ENCODE measurements at places on chromosomes 16 and 17.

GRCh38 chr17:36992701-36993100 is 43.9 kb downstream of the AATF start:
- no peak for DNase-seq

DNA sequence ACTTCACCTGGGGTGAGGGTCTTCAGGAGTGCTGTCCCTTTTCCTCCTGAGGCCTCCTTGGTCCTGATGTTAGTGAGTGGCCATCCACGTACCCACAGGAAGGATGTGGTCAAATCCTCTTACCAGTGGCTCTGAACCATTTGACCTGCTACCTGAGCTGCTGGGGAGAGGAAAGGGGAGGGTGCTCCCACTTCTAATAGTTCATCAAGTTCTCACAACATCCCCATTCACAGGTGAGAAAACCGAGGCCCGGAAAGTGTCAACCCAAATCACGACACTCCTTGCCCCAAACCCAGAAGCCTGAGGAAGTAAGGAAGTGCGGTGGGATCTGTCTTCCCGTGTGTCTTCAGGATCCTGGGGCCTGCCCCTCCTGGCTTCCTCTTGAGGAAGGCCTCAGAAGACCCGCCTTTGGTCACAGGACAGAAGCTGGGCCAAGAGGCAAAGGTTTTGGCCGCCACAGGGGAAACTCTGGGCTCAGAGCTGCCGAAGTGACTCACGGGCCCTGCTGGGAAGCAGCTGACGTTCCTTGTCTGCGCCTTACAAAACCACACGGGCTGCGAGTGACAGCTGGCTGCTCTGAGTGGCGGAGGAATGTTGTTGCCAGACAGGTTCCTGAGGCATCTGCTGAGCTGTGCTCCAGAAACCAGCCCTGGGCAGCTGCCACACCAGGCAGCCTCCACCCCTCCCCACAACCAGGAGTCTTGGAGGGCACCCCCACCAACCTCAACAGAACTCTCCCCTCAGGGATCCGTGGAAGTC is 13.9 kb upstream of the KIFC3 start:
- peak; percentile 86 for DNase-seq

DNA sequence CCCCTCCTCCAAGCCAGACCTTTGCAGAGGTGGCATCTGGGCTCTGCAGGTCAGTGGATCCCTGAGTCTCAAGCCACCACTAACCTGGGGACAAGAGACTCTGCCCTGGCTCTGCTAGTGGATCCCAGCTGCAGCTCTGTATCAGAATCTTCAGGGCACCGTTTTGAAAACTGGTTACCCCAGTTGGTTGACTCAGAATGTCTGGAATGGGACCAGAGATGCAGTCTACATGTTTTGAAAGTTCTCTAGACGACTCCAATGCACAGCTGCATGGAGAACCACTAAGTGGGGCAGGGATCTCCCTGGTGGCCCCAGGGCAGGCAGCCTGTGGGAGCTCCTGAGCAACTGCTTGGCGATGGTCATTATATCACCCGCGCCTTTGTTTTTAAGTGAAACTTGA is 34.1 kb upstream of the ADORA2B start:
- DNase-seq: no peak

DNA sequence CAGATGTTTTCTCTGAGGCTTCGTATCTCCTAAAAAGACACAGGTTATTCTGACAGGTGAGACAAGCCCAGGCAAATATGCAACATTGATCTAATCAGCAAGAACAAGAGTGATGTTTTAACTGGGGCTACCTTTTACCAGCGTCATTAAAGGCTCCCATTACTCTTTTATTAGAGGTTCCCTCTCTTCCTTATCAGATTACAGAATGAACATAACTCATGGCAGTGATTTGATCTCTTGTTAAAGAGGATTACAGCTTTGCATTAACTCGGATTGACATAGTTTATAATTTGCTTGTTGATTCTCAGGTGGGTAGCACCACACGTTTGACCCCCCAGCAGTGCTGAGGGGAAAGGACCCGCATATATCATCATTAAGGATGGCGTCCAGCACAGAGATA is 90.5 kb downstream of the AATF start:
- no peak for DNase-seq

GRCh38 chr16:19968891-19969683 is 84.4 kb upstream of the GPRC5B start:
- no peak for DNase-seq

GRCh38 chr16:83392743-83393142 is 415.0 kb upstream of the HSBP1 start:
- DNase-seq: no peak

DNA sequence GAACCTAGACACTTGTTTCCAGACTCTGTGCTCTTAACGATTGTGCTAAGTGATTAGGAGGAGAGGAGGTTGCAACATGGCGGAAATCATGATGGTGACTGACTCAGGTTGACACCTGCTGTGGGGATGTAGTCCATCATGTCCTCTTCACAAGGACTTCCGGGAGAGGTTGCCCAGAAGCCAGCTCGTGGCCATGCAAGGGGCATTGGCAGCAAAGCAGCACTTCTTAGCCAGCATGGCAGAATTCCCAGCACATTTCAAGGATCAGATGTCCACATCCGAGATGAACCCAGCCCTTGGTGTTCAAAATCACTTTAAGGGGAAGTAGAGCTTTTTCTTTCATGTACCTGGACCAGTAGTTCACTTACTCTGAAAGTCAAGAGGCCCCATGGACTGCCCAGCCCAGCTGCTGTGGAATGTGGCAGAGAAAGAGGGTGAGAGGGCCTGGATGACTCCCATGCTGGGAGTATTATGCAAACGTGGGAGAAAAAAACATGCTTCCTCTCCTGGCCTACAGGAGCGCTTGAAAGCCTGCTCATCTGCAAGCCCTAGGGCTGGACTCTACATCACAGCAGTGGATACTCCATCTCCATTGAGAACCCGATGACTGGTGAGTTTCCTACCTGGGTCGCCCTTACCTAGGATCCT is 65.5 kb downstream of the IRX6 start:
- DNase-seq: no peak

- DNase-seq: no peak
Measured at GRCh38 chr17:66412857-66413558, 110.6 kb downstream of the PRKCA start.

DNA sequence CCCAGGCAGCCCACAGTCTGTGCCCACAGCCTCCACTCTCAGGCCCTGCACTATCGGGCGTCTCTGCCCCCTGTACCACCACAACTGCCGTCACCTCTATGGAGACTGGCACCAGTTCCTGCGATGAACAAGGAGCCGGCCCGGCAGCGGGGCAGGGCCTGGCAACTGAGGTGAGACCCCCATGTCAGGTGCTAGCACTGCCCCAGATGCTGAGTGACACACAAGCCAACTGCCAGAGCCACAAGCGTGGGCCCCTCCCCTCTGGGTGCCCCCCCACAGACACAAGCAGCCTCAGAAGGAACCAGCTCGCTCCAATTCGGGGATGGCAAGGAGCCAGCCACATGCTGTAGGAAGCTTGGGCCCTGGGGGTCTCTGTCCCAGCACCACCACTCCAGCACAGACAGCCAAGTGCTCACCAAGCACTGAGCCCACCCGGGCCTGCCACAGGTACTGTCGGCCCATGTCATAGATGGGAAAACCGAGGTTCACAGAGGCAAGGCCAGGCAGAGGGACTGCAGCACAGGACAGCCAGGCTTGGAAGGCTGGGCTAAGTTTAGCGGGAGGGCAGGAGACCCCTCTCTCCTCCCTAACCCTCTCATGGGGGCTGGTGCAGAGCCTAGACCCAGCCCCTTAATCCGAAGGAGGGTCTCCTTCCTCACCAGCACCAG is 1.5 kb upstream of the PVALEF start:
- no peak for DNase-seq

DNA sequence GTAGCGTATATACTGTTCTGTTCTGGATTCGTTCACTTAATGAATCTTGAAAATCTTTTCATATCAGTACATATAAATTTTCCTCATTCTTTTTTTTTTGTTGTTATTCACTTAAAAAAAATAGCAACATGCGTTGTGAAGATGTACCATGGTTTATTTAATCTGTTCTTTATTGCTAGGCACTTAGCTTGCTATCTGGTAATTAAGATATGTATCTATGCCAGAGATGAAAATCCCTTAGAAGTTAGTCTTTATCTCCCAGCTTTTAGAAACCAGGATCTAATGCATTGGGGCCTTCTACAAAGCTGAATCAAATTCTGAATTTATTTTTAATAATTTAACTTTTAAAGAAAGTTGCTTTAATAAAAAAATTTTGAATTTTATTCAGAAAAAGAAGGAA is 13.0 kb upstream of the DNAJA2 start:
- DNase-seq: no peak

DNA sequence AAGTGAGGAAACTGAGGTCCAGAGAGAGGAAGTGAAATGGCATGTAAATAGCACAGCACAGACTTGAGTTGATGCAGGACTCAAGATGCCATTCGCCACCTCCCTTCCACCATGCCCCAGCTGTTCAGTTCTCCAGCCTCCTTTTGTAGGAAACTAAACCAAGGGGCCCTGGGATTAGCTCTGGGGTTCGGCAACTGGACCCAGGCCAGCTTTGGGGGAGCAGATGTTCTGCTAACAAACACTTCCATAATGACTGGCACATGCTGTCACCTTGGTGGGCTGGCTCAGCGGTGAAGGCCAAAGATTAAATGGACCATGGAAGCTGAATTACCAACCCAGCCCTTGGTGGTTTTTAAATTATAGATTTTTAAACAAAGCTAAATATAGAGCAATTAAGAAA is 77.0 kb downstream of the IRX6 start:
- no peak for DNase-seq

DNA sequence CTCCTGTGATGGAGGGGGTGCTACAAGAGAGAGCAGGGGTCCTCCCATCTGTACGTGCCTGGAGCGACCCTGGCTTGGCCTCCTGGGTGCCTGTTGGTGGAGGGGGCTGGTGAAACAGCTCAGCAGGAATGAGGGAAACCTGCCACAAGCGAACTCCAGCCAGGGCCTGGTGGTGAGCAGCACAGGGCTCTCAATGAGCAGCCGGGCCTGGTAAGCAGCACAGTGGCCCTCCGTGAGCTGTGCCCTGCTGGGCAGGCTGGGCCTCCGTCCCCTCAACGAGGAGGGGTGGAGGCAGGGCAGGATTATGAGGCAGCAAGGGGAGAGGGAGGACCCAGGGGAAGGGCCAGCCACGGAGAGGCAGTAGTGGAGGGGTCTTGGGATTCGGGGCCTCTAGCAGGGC is 101.9 kb downstream of the SDK2 start:
- DNase-seq: no peak

GRCh38 chr17:81037026-81037797 is 2.3 kb downstream of the BAIAP2 start:
- DNase-seq: no peak

GRCh38 chr16:22400900-22401299 is 26.5 kb upstream of the CDR2 start:
- DNase-seq: peak; percentile 16

- DNase-seq: no peak
Measured at GRCh38 chr17:33933576-33933975, 321.5 kb upstream of the CCL2 start.

DNA sequence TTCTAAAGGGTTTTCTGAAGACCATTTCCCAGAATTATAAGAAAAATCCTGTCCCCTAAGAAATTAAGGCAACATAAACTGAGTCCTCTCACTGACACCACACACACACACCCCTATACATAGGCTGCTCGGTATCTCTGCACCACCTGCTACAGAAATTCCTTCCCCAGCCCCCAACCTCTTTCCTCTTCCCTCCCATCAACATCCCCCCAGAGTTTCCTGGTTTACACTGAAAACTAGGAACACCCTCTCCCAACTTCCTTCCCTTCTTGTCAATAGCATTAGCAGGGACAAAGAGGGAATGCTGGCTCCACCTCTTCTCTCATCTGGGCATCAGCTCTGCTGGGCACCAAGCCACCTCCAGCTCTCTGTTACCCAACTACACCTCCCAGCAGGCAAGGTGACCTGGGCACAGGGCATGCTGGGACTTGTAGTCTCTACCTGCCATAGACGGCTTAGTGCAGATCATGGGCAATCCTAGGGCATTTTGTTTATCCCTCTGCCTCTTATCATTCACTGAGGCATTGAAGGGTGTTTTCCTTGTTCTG is 15.7 kb downstream of the CAVIN1 start:
- DNase-seq: peak; percentile 90

DNA sequence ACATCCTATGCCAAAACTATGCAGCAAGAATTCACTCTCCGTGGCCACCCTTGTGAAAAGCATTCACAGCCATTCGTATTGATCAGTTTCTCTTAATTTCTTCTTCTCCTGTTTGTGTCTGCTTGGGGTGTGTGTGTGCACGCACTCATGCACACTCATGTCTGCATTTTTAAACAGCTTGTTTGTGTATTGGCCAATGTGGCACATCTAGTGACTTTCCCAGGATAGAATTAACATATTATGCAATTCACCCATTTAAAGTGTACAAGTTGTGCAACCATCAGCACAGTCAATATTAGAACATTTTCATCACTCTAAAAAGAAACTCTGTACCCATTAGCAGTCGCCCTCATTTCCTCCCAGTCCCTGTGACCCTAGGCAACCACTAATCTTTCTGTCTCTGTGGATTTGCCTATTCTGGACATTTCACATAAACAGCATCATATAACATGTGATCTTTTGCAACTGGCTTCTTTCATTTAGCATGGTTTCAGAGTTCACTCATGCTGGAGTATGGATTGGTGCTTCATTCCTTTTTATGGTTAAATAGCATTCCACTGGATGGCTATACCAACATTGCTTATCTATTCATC is 20.1 kb downstream of the IRX3 start:
- peak; percentile 37 for DNase-seq

- no peak for DNase-seq
Measured at GRCh38 chr17:73384926-73385325, 73.1 kb upstream of the CDC42EP4 start.

- DNase-seq: no peak
Measured at GRCh38 chr16:55179411-55179810, 144.6 kb upstream of the IRX6 start.

- DNase-seq: peak; percentile 84
Measured at GRCh38 chr16:66905633-66906539, 12.8 kb downstream of the CDH16 start.

- no peak for DNase-seq
Measured at GRCh38 chr16:61817583-61818278, 218.5 kb downstream of the CDH8 start.

DNA sequence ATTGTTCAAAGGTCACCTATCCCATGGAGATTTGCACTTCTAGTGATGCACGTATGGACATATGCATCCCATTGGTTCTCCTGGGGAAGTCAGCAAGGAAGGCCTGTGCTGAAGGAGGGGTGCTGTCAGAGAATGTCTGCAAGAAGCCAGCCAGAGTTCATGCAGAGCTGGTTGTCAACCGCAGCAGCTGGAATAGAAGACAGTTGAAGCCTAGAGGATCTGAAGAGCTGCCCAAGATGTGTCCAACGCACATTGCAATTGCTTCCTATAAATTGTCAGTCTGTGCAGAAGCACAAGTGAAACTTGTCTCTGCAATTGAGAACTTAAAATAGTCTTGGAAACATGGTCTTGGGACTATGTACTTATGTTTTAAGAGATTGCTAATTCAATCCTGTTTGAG is 82.1 kb upstream of the CNTNAP4 start:
- no peak for DNase-seq

GRCh38 chr16:84982434-84982833 is 28.9 kb downstream of the ZDHHC7 start:
- peak; percentile 69 for DNase-seq
